ENCODE measurements at places on chromosomes 6 and 20. TPM values are rescaled to one million over a fixed set of nuclear protein-coding genes. Genes with fewer than 3 reads are reported as not detected.

DNA sequence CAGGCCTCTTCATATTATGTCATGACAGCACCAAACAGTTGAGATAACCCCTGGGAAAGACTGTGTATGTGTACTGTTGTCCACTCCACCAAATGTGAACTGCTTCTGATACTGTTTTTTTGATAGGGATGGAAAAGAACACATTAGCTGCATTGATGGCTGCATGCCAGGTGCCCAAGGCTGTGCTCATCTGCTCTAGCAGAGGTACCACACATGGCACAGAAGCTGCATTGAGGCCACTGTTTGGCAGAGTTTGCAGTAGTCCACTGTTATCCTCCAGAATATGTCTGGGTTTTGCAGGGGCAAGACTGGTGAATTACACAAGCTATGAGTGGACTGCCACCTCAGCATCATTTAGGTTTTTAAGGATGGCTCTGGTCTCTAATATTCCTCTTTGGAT, 28.2 kb upstream of the ELMO2 start:
- no peaks in the 10 kb centered on the region for H3K4me1 ChIP-seq
- no peak overlapping the region for H3K4me3 ChIP-seq
- no peak overlapping the region for H3K27ac ChIP-seq
- no peak for DNase-seq

DNA sequence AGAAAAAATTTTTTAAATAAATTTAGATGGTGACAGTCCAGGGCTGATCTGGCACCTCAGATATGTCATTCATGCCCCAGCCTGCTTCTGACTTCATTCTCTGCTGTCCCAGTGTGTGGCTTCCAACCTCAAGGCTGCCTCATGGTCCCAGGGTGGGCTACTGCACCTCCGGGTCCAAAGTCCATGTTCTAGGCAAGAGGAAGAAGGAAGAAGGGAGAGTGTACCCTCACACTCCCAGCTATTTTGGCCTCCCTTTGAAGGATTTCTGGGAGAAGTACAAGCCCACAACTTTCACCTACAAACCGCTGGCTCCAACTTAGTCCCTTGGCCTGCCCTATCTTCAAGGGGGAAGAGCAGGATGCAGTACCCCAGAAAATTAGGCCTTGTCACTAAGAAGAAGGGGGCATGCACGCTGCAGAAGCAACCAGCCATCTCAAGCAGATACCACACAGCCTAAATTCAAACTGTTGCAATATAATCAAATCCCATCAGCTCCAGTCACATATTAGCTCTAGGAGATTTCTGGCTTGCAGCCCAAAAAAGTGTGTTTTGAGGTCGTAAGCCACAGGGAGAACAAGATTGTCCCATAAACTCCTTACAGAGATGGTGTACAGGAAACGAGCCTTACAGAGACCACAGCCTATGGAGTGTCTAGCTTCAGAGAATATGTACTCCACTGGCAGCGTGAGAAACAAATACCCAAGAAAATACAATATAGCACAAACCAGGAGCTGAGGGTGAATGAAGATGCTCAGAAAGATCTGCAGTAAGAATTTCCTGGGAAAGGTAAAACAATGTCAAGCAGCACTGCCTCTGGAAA, 906 bp upstream of the BTN3A2 start:
- no peak overlapping the region for H3K4me3 ChIP-seq
- H3K27ac ChIP-seq = no peak overlapping the region
- no peaks in the 10 kb centered on the region for H3K4me1 ChIP-seq
- H3K27me3 ChIP-seq = no peaks in the 10 kb centered on the region

GRCh38 chr6:69973763-69974162, 107.4 kb downstream of the COL19A1 start:
- H3K27ac ChIP-seq = no peak overlapping the region
- H3K27me3 ChIP-seq = no peaks in the 10 kb centered on the region
- DNase-seq = no peak
- no peaks in the 10 kb centered on the region for H3K4me1 ChIP-seq
- H3K36me3 ChIP-seq = no peaks in the 10 kb centered on the region
- no peak overlapping the region for H3K4me3 ChIP-seq

DNA sequence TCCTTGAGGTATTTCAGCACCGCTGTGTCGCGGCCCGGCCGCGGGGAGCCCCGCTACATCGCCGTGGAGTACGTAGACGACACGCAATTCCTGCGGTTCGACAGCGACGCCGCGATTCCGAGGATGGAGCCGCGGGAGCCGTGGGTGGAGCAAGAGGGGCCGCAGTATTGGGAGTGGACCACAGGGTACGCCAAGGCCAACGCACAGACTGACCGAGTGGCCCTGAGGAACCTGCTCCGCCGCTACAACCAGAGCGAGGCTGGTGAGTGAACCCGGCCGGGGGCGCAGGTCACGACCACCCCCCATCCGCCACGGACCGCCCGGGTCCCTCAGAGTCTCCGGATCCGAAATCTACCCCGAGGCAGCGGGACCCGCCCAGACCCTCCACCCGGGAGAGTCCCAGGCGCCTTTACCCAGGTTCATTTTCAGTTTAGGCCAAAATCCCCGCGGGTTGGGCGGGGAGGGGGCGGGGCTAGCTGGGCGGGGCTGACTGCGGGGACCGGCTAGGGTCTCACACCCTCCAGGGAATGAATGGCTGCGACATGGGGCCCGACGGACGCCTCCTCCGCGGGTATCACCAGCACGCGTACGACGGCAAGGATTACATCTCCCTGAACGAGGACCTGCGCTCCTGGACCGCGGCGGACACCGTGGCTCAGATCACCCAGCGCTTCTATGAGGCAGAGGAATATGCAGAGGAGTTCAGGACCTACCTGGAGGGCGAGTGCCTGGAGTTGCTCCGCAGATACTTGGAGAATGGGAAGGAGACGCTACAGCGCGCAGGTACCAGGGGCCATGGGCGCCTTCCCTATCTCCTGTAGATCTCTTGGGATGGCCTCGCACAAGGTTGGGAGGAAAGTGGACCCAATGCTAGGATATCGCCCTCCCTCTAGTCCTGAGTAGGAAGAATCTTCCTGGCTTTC, 693 bp downstream of the HLA-F start:
- no peak for DNase-seq
- H3K36me3 ChIP-seq = no peaks in the 10 kb centered on the region
- no peaks in the 10 kb centered on the region for H3K4me1 ChIP-seq
- peak overlapping the region; percentile 34 for H3K4me3 ChIP-seq
- H3K27me3 ChIP-seq = no peaks in the 10 kb centered on the region

DNA sequence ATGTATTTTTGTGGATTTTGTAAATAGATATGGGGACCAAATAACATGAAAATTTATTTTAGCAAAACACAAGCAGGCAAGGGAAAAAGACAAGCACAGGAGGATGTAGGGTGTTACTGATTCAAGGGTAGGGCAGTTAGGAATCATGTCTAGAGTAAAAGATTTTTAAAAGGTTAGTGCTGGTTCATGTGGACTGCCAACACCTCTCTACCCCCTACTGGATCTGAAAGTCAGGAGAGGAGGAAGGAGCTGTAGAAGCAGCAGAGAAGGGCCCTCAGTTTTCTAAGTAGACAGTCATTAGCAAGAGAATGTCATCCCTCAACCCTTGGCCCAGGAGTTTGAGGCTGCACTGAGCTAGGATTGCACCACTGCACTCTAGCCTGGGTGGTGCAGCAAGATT, 95.2 kb downstream of the RREB1 start:
- no peaks in the 10 kb centered on the region for H3K27me3 ChIP-seq
- DNase-seq = no peak
- no peak overlapping the region for H3K27ac ChIP-seq
- no peak overlapping the region for H3K4me3 ChIP-seq
- H3K4me1 ChIP-seq = peaks cover 8% of the 10 kb centered on the region

GRCh38 chr6:133632206-133632605, 256.7 kb upstream of the TCF21 start:
- H3K36me3 ChIP-seq = no peaks in the 10 kb centered on the region
- no peaks in the 10 kb centered on the region for H3K27me3 ChIP-seq
- H3K4me1 ChIP-seq = peaks cover 18% of the 10 kb centered on the region

GRCh38 chr6:75183099-75183541, 22.7 kb downstream of the COL12A1 start:
- H3K27ac ChIP-seq = peak overlapping the region; percentile 80
- peak; percentile 81 for DNase-seq
- H3K27me3 ChIP-seq = no peaks in the 10 kb centered on the region
- H3K4me3 ChIP-seq = no peak overlapping the region
- H3K4me1 ChIP-seq = peaks cover 32% of the 10 kb centered on the region
- H3K36me3 ChIP-seq = no peaks in the 10 kb centered on the region

DNA sequence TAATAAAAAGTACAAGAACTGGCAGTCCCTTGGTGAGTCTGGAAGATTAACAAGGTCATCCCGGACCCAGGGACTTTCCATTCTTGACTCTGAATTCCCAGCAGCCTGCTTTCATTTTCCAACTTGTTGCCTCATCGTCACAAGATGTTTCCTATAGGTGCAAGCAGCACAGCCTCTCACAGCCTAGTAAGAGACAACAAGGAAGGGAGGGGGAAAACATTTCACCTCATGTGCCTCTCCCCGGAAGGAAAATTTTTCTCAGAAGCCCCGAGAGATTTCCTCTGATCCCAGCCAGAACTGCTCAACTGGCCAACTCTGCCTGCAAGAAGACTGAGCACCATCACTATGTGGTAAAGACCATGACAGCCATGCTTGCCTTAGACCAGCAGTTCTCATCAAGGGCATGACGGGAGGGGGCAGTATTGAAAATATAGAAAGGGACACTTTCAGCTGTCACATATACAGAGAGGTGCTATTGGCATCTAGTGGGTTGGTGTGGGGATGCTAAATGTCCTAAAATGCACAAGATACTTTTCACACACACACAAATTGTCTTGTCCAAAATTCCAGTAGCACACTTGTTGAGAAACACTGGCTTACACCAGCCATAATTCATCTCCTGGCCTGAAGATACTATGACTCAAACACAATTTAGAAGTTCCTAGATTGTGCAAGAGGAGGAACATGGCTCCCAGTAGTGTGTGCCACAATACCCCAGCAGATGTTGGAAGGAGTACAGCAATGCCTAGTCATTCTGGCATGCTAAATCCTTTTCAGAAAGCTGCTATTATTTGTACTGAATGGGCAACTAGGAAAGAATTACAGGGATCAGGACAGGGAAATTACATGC, 10.8 kb upstream of the WTAP start:
- H3K4me1 ChIP-seq = no peaks in the 10 kb centered on the region
- H3K4me3 ChIP-seq = no peak overlapping the region
- no peaks in the 10 kb centered on the region for H3K27me3 ChIP-seq
- no peak for DNase-seq

- H3K27ac ChIP-seq = no peak overlapping the region
- no peaks in the 10 kb centered on the region for H3K27me3 ChIP-seq
- DNase-seq = no peak
Measured at GRCh38 chr6:14722001-14722562, 523.8 kb upstream of the JARID2 start.

DNA sequence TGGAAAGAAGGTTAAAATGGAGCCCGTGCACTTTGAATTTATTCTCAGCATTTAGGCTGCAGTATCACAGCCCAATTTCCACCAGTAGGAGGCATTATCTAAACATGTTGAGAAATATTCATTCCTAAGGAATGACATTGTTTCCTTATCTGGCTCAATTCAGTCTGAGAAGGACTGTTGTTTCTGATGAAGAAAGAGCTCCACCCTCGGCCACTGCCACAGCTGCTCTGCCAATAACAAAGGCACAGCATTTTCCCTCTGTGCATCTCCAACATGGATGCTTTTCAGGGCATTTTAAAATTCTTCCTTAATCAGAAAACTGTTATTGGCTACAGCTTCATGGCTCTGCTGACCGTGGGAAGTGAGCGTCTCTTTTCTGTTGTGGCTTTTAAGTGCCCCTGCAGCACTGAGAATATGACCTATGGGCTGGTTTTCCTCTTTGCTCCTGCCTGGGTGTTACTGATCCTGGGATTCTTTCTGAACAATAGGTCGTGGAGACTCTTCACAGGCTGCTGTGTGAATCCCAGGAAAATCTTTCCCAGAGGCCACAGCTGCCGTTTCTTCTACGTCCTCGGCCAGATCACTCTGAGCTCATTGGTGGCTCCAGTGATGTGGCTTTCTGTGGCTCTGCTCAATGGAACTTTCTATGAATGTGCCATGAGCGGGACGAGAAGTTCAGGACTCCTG, at the start of gene CALHM5:
Gene CALHM5 (plus strand): TSS at position 216 of the 687 bp plus-strand sequence. CDS start 58 bp downstream, at position 274.
- 0 out of 2 replicates have a peak, but pooled peaks cover 6% of the 10 kb centered on the region for H3K4me1 ChIP-seq
- peak within 1 kb of the TSS; percentile 61 for H3K27ac ChIP-seq
- no peaks in the 10 kb centered on the region for H3K27me3 ChIP-seq
- peak; percentile 41 for DNase-seq

DNA sequence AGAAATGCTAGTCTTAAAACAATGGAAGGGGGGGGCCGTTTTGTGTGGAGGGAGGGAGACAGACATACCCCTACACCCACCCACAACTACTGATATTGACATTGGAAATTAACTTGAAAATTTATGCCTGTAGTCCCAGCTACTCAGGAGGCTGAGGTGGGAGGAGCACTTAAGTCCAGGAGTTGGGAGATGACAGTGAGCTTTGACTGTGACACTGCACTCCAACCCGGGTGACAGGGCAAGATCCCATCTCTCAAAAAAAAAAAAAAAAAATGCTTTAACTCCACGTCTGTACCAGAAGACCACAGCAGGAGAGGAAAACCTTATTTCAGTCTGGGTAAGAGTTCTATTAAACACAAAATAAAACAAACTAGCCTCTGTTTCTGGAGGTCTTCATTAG, 2.2 kb downstream of the TBC1D20 start:
- H3K27me3 ChIP-seq = no peaks in the 10 kb centered on the region
- no peak overlapping the region for H3K27ac ChIP-seq
- no peak overlapping the region for H3K4me3 ChIP-seq
- H3K4me1 ChIP-seq = peaks cover 15% of the 10 kb centered on the region

DNA sequence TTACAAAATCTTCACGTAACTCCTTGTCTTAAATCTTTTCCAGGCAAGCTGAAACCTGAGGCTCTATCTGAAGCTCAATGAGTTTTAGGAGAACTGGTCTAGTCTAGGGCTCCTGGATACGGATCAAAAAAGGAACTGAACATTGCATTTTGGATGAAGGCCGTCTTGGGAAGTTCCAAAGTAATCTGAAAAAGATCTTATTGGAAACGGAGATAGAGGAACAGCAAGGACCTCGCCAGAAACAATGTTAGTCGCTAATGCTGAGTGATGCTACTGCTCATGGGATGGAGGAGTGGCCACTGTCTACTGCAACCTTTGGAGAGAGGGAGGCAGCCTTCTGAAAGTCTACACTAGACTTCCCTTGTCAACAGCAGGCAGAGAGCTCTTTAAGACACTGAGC, 91.4 kb upstream of the ATXN1 start:
- no peaks in the 10 kb centered on the region for H3K4me1 ChIP-seq
- no peak overlapping the region for H3K4me3 ChIP-seq
- H3K36me3 ChIP-seq = no peaks in the 10 kb centered on the region

- 0 out of 2 replicates have a peak, but pooled peaks cover 1% of the 10 kb centered on the region for H3K27me3 ChIP-seq
- H3K4me1 ChIP-seq = 0 out of 2 replicates have a peak, but pooled peaks cover 5% of the 10 kb centered on the region
- H3K4me3 ChIP-seq = no peak overlapping the region
- DNase-seq = no peak
Measured at GRCh38 chr20:2616634-2617033, 35.8 kb upstream of the NOP56 start.

Gene RAD21L1
- not detected for total RNA-seq

Gene ECI2
- total RNA-seq = 21.1 TPM

Gene SIM1
- not detected for total RNA-seq

Measured in Caco-2 (cell line).